Posterior vena cava (tissue), 2 donors: ENCODE measurements at places on chromosomes 5 and 9.

GRCh38 chr9:115386963-115387770, 269.2 kb upstream of the TNC start:
- DNase-seq, result no peak

GRCh38 chr9:98726735-98727134, 18.0 kb upstream of the GABBR2 start:
- DNase-seq, result no peak

DNA sequence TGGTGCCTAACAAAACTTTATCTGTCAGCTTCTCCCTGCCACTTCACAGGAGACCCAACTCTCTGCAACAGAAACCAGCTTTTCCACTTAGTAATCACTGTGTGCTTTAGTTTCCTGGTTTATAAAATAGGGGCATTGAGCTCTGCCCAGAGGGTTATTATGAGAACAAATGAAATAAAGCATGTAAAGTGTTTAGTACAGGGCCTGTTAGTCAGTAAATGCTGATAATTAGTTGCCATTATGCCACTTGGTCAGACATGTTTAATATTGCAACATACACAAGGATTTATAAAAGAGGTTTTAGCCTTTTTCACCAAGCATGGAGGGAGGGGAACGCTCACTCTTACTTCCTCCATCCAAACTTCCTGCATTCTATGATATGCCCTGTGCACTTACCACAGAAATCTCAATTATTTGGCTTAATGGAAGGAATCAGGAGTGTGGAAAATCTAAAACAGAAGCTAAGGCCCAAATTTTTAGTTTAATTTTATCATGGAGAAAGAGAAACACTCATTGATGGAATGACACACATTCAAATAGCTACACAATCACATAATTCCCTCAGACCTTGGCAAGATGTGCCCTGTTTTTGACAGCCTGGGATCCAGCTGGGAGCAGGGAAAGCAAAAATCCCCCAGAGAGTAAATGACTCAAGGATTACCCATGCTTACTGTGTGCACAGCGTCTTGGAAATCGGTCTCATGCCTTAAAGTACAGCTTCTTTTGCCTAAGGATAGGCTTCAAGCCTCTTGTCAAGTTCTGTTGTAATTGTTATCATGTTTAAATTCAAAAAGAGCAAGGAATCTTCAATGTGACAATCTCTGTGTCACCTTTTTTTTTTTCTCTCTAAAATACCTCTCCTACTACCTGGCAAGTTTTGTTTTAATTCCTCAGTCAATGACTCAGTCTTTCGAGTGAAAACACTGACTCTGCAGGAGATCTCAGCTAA, 34.0 kb downstream of the ZNF474 start:
- DNase-seq, result peak; percentile 73

GRCh38 chr5:157682257-157682656, 10.9 kb downstream of the C5orf52 start:
- no peak for DNase-seq

- DNase-seq, result no peak
Measured at GRCh38 chr5:13250464-13251291, 693.8 kb downstream of the DNAH5 start.

DNA sequence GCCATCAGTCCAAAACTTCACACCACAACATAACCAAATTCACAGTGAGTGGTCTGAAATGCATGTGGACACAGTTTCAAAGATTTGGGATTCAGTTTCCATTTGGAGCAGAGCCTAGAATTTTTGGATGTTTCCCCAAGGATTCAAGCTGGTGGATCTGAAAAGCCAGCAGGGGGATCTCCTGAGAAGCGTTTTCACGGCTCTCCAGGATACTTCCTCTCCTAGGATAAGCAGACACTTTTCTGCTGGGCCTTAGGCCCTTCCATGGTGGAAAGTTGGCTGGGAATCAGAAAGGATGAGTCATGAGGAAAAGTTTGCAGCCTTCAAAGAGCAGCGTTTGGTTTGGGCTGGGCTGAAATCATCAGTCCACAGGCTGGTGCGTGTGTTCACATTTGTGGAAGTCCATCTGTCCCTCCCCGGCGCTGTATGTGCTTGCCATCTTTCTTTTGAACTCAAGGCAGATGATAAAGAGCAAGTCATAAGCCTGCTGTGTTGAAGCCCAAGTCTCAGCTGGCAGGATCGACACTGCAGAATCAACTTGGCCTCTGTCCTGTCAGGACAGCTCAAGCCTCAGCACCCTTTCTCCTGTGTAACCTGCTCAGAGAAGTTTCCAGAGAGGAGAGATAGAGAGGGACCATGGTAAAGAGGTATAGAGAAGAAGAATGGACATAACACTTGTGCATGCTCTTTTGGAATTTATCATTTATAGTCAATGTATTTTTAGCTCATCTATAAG, 152.6 kb upstream of the MSX2 start:
- DNase-seq, result no peak

GRCh38 chr5:83077662-83078261, 415 bp downstream of the XRCC4 start:
- DNase-seq, result no peak

- no peak for DNase-seq
Measured at GRCh38 chr5:17403695-17404490, 94.1 kb upstream of the TAF11L2 start.

DNA sequence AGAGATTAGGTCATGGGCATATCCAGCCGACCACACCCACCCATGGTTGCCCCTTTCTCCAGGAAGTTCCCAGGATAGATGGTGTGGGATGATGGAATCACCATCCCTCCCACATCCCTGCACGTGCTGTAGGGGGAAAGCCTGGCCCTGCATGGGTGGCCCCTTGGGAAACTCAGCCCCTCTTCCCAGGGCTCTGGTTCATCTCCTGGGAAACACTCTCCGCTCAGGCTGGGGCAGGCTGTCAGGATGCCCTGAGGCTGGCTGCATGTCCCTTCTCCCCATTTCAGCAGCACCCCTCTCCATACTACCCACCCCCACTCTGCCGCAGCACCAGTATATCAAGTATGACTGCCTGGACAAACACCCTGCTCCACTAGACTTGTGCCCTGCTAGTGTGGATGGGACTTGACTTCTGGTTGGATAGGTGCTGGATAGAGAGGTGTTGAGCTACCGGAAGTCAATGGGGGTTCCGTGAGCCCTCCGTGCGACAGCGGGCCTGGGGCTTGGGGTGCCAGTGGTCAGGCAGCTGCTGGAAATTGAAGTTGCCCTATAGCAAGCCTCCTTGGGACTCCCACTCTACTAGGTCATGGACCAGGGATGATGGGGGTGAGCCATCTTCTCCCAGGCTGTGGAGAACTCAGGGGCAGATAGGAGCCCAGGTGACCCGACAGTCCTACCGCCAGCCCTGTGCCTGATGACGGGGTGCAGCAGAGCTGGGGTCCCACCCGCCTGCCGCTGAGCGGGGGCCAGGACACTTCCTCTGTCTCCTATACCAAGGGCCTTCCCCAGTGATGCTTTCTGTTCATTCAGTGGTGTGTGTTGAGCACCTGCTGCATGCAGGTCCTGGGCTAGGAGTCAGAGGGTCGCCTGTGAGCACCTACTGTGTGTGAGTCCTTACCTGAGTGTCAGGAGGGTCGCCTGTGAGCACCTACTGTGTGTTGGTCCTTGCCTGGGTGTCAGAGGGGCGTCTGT, 69.4 kb upstream of the COL5A1 start:
- DNase-seq, result peak; percentile 70

DNA sequence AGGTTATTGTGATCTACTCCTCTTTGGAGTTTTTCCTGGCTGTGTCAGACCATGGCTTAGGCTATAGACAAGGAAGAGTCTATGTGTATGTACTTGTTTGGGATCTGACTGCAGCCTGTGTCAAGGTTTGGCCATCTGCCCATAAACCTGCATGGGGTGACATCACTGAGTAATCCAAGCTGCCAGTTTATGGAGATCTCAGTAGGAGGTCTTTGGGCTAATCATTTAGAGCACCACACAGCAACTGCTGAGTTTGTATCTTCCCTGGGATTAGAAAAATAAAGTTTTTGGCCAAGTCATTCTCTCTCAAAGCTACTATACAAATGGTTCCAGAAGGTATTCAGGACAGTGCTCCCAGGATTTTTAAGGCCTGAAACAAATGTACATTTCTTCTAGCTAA, 65.5 kb upstream of the HSPB3 start:
- no peak for DNase-seq

GRCh38 chr5:90020575-90021538, 388.7 kb downstream of the CETN3 start:
- no peak for DNase-seq

DNA sequence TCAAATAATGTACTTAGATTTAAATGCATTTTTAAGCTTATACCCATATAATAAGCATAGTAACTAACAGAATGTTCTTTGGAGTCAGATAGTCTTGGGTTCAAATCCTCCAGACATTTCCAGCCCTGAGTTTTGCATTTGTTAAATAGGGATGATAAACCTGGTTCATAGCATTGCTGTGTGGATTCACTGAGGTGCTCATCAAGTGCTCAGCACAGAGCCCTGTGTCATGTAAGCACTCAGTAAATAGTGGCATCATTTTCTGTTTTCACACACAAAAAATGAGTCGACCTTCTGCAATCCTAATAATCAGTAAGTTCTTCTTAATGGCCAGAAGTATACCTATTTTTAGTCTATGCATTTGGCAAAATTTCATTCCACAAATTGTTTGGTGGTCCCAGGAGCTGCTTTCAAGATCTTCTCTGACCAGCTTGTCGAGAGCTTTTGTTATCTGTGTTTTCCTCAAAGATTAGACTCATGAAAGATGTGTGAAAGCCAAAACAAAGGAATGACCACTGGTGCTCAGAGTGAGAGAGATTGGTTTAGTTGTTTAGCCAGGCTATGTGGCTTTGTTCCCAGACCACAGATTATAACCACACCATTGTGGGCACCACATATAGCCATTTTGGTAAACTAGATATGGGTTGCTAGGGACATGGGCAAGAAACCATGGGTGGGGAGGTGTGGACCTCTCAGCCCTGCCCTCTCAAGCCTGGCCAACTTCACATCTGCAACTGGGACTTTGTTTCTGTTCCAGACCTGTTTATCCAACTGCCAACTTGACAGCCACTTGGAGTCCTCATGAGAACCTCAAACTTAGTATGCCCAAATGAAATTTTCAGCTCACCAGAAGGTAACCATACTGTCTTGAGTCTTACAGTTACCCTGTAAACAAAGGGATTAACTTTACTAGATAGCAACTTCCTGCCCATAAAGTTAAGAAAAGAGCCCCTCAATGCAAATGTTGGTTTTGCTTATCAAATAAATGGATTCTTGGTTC, 45.0 kb downstream of the DOCK8 start:
- no peak for DNase-seq

DNA sequence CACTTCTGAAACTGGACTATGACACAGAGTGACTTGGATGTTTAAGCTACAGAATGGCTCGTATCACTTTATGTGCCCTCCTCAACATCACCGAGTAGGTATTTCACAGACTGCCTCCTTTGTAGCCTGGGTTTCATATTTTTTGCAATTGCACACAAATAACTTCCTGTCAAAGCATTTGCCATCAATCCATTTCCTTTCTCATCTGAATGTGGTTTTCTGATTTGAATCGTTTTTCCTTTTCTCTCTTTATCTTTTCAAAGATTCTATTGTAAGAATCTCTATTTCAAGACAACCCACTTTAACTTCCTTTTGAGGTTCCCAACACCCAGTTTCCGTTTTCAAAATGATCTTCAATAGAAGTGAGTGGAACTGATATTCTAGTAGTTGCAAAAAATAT, 563.8 kb upstream of the ARRDC3 start:
- DNase-seq, result no peak

- no peak for DNase-seq
Measured at GRCh38 chr5:67588389-67588788, 391.8 kb upstream of the CD180 start.

DNA sequence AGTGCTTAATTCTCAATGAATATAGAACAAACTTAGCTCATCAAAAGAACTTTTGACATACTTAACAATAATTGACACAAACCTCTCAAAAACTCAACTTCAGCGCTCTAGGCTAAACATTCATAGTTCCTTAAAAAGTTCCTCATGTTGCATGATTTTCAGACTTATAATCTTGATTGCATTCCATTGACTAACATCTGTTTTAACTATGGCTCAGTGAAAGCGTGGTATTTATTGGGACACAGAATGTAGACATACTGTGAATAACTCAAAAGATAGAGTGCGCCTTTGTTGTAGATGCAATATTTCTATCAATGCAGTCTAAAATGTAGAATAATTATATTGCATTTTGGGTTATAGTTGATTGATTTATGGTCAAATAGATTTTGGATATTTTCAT, 227.1 kb upstream of the HAPLN1 start:
- no peak for DNase-seq

GRCh38 chr9:81431641-81432040, 257.7 kb downstream of the TLE1 start:
- no peak for DNase-seq

- DNase-seq, result peak; percentile 85
Measured at GRCh38 chr5:157744051-157745011, 819 bp downstream of the LSM11 start.

- DNase-seq, result no peak
Measured at GRCh38 chr5:173451651-173452050, 123.4 kb upstream of the STC2 start.
